ENCODE measurements at places on chromosomes 3 and 15.

GRCh38 chr15:59436774-59437141, 1.2 kb upstream of the FAM81A start:
- no peak for DNase-seq

GRCh38 chr3:157865352-157866000, 240.7 kb downstream of the SHOX2 start:
- no peak for DNase-seq

- no peak for DNase-seq
Measured at GRCh38 chr3:51477360-51477711, 22.5 kb downstream of the DCAF1 start.

DNA sequence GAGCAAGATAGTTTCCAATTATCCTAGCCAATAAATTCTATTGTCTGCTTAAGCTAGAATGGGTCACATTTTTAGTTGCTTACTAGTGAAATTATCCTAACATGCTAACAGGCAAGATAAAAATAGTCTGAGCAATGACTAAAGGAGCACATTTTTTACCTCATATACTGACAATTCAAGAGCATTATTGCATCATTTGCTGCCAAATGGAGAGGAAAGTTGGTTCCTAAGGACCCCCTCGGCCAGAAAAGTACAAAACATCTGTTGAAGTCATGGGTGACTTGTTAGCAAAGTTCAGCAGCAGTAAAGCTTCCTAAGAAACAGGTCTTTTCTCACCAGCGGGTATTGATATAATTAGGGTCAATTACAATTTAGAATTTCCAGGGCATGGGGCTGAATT, 1001.0 kb downstream of the FHIT start:
- no peak for DNase-seq

DNA sequence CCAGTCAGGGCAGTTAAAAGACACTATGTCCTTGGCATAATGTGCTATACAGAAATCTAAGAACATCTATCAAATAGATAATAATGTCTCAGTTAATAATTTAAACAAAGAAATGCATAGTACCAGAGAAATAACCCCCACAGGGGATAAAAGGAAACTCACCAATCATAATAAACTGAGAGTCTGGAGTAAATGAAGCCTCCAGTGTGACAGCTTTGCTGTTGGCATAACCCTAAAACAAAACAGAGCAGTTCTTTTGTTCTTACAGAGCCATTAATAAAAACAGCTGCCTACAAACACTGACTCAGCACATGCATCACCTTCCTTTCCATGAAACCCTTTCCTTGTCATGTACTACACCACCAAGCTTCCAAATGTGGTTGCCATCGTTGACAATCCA, 13.5 kb downstream of the PPM1M start:
- DNase-seq, result no peak

DNA sequence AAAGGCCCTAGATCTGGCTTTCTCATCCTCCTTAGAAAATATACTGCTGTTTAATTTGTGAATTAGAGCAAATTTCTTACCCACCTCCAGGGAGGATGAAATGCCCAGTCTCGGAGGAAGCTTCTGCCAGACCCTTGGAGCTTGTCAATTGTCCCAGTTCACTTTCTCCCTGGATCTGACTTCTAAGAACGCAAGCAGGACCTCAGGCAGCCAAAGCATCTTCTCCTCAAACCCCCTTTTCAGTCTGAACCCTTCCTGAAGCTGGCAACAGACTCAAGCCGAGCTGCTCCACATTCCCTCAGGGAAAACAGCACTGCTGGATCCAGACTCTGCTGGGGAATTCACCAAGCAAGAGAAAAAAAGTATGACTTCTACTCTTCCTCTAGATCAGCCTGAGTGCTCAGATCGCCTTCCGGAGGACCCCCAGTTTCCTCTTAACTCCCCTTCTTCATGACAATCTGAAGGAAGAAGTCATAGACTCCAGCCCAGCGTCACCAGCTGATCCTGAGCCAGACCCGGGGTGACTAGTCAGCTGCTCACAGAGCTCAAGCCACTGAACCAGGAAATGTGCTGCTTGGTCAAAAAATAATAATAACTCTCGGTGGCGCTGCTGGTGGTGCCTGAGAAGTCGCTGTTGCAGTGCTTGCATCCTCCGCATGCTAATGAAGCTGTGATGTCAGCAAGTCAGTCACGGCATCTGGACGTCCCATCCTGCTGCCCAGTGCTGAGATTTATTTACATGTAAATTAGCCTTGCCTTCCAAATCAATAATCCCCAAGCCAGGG, at the start of gene PRICKLE2:
PRICKLE2 (minus strand) TSS at position 641 of the 785 bp plus-strand sequence. CDS start 26,539 bp downstream, outside the sequence.
- DNase-seq, result no peak

DNA sequence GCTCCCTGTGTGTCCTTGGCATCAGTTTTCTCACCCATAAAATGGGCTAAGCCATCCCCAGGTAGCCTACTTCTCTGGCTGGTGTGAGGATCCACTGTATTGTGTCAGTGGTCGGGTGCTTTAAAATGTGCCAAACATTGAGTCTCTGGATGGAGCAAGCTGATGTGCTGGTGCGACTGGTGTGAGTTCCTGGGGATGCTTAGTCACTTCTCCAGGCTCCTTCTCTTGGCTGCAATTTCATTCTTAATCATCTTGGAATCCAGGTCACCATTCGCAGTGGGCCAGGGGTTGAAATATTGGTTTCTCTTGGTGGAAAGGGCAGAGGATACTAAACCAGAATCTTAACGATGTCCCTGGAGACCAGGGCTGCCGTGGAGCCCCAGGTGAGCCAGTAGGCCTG, 29.3 kb downstream of the SCN5A start:
- no peak for DNase-seq

GRCh38 chr3:89783341-89783927, 676.0 kb downstream of the EPHA3 start:
- no peak for DNase-seq

DNA sequence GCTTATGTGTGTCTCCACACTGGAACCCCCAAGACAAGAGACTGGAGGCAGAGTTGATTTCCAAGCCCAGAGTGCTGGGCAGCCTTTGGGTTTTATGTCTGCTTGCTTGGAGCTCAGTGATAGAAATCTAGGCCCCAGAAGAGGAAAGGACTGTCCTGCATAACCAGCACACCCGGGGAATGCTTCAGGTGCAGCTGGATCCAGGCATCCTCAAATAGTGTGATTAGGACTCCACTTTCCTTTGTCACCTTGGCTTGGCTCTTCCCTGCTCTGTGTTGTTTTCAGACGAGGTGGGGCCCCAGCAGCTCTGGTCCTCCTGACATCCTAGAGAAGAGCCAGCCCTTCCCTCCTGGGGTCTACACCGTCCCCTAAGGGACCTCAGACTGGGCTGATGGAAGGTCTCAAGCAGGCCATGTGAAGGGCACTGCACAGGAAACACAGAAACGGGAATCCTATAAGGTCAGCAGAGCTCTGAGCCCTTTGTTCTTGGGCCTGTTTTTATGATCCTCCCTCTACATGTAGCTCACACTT, 143.7 kb downstream of the TJP1 start:
- no peak for DNase-seq
